ENCODE measurements at places on chromosomes 3 and 15.

DNA sequence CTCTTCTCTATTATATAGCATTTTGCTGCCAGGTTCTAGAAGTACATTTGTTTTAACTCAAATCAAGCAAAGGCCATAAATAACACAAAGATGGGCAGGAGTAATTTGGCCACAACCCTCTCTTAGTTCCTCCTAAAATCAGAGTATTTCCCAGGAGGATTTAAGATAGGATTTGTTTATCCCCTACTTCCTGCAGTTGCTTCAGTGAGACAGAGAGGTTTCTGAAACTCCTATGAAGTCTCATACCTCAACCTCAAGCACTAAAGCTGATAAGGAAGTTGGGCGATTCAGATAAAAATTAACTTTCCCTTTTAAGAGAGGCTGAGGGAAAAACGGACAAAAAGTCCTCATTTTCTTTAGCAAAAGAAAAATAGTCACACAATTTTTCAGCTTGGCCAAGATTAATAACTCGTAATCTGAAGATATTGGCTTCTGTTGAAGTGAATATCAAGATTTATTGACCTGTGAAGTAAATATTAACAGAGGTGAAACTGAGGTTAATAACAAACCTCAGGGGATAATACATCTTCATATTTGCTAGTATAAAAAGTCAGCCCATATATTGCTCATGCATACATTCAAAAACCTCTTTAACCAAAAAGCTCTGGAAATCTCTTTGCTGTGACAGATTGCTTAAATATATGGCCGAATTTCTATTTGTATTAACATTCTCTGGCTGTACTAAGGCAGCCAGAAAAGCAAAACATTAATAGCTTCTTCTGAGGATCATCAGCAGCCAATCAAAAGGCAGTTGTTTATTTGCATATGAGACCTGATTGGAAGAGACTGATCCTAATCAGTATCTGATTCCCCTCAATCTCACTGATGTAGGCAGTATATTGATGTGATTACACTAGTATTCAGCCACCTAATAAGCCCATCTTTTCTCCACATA is 90.6 kb upstream of the GADL1 start:
- DNase-seq: peak; percentile 14

DNA sequence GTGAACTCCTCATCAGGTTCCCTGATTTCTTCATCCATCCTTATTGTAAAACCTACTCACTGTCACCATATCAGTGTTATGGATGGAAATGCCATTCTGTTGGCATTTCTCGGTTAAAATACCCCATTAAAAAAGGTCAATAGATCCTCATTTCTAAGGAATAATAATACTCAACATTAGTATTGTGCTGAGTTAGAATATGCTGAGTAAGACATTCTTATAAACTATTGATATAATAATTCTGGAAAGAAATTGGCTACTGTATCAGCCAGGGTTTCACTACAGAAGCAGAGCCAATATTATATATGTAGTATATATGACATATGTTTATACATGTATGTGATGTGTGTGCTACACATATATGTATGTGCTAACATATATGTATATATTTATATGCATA is 95.4 kb upstream of the KCNH8 start:
- DNase-seq: no peak

DNA sequence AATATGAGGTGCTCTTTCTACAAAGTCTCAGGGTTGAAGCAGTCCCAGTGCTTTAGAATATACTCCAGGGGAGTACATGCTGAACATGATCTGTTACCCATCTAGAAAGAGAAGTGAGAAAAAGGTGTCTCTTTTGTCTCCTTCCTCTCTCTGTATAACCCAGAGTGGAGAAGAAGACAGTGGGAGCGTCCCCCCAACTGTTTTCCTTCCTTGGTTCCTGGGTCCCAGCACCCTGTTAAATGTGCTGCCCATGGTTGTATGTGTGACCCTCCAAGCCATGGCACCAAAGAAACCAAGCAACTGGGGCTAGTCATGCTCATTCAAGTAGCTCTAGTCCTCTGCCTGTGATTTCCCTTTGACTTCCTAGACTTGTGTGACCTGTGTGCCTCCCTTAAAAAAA is 683.7 kb downstream of the TBL1XR1 start:
- no peak for DNase-seq

DNA sequence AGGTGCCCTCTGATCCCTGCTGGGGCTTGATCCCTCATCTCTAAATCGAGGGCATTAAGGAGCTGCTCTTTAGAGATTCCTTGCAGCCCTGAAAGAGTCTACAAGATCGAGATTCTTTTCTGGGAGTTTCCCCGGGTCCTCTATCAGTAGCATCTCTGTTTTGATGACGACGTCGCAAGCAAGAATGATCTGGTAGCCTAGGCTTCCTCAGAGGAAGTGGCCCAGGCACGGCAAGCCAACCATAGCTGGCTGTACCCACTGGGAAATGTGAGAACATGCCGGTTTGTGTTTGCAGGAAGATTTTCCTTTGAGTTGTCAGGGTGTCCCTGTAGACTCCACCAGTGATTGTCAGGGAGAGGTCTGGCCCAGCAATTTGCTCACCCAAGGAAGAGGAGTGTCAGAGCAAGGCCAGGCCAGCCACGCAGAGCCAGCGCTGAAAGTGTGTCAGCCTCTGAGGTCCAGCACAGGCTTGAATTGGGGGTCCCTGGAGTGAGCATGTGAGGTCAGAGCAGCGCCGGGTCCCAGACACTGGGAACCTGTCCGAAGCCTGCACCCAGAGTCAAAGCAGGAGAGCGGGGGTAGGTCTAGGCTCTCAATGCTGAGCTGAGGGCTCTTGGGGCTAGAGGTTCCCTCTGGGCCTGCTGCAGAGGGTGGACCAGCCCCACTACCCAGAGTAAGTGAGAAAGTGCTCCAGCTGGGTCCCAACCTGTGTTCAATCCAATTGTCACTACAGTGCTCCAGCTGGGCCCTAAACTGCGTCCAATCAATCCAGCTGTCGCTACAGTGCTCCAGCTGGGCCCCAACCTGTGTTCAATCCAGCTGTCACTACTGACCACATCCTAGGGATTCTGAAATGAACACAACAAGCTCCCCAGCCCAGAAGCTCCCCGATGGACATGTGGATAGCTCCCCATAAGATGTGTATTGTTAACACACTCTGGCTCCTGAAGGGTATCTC is 95.7 kb downstream of the CHDH start:
- DNase-seq: no peak

DNA sequence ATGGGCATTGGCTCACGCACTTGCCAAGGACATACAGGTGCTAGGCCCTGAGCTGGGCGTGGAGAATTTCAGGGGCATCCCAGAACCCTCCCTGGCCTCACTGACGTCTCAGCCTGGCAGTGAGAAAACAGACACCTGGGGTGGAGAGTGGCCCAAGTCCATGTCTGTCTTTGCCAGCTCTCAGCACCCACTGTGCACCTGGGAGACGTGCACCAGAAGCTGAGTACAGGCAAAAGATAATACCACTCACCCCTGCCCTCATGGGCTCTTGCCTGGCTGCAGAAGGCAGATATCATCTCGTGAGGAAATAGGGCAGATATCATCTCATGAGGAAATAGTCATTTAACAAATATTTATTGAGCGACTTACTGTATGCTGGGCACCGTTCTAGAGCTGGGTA is 8.0 kb downstream of the LOXL1 start:
- no peak for DNase-seq

DNA sequence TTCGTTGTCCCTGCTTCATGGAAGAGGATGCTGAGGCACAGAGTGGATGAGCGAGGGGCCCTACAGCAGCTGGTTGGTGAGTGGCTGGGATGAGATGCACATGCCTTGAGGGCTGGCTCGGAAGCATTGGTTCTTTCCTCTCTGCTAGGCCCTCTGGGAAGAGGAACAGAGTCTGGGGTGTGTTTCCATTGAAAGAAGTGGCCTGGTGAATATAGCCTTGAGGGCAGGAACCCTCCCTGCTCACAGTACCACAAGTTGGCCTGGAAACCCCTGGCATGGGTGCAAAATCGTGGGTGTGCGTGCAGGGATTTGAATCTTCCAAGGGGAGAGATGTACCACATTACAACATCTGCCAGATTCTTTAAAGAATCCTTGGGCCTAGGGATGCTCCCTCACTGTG is 37.6 kb upstream of the ANKRD34C start:
- DNase-seq: no peak

- DNase-seq: no peak
Measured at GRCh38 chr3:138140940-138141339, 8.8 kb upstream of the A4GNT start.

GRCh38 chr3:169695031-169695430 is 31.5 kb upstream of the MECOM start:
- DNase-seq: no peak

Data from iPS-NIHi11 (cell line).